Sigmoid colon (tissue), 7 donors: ENCODE measurements at places on chromosomes 5 and 9. TPM values are rescaled to one million over a fixed set of nuclear protein-coding genes. Genes with fewer than 3 reads are reported as not detected.

DNA sequence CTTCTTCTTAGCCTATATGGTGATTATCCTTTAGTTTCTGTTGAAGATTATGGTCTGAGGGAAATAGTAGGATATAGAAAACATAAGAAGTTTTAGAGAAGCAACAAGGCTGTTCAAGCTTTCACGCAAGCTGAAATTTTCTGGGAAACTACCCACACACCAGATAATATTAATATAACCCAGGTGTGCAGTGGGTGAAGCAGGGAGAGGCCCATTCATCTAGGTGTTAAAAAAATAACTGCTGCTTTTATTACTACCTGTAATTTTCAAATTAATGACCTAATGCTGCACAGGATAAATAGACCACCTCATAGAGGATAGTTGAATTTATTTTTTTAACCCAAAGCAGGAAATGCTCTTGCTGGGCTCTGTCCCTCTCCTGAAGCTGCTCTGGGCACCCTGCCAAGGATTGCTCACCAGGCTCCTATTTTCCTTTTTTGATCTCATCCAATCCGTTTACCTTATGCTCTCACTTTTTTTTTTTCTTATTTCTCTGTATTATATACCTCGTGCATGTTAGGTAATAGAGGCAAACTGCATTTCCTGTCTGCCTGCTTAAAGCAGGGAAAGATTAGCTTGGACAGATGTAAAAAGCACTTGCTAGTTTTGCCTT is 124.3 kb upstream of the SLC12A2 start:
- H3K4me1 ChIP-seq, result no peaks in the 10 kb centered on the region
- peak; percentile 83 for DNase-seq
- H3K27ac ChIP-seq, result peak overlapping the region; percentile 50
- no peak overlapping the region for H3K4me3 ChIP-seq

DNA sequence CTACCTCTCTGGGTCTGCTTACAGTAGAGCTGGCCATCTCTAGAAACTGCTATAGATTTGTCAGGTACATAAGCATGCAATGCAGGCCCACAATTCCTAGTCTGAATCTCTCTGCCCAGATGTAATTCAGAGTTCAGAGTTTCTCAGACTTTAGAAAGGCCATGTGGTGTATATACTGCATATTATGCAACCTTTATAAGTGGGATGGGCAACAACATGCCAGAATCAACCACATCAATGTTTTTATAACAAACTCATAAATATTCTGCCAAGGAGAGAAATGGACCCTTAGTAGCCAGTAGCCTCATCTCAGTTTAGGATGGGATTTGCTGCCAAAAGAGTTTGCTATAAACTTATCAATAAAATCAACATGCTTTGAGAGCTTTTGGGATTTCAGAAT is 78.8 kb downstream of the SLC1A1 start:
- H3K27me3 ChIP-seq, result no peaks in the 10 kb centered on the region
- H3K4me1 ChIP-seq, result peaks cover 22% of the 10 kb centered on the region
- no peaks in the 10 kb centered on the region for H3K36me3 ChIP-seq
- no peak overlapping the region for H3K4me3 ChIP-seq
- DNase-seq, result no peak

- no peaks in the 10 kb centered on the region for H3K27me3 ChIP-seq
- no peak overlapping the region for H3K4me3 ChIP-seq
- H3K4me1 ChIP-seq, result peaks cover 27% of the 10 kb centered on the region
Measured at GRCh38 chr5:72434056-72434780, 73.0 kb downstream of the ZNF366 start.

- no peaks in the 10 kb centered on the region for H3K4me1 ChIP-seq
- H3K4me3 ChIP-seq, result no peak overlapping the region
Measured at GRCh38 chr9:124262649-124262972, 4.9 kb downstream of the NEK6 start.

DNA sequence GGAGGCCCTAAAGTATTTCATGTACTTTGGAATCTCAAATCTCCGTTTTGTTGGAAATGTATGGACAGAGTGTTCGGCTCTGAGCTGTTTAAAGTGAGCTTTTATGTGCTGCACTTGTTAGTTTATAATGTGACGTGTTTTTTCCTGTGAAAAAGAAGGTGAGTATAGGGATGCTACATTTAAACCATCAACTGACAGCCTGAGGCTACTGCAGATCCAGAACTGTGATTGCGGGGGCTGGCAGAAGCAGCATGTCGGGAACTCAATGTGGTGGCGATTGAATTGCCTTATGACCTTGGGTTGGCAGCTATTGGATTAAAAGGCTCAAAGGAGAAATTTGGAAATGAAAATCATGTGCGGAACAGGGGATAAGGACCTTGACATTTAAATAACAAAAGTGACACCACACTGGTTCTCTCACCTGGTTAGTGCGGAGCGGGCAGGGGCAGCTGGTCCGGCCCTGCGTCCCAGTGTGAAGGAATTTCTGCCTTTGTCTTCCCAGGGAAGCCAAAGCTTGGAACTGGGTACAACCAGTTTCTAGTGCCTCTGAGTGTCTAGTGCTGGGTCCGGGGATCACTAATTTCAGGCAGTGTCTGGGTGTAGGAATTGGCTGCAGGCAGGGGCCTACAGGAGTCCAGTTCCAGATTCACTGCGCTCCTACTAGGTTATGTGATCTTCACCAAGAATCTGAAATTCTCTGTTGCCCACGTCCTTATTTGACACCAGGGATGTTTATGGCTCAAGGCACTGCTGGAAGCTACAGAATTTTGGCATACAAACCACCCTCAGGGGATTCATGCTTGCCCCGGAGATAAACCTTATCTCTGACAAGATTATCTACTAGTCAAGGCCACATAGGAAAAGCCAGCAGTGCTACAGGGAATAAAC is 120.7 kb upstream of the ERCC6L2 start:
- no peak overlapping the region for H3K27ac ChIP-seq
- H3K4me3 ChIP-seq, result no peak overlapping the region
- H3K4me1 ChIP-seq, result peaks cover 29% of the 10 kb centered on the region
- no peaks in the 10 kb centered on the region for H3K36me3 ChIP-seq

GRCh38 chr5:97636766-97637165 is 453.7 kb upstream of the RIOK2 start:
- no peaks in the 10 kb centered on the region for H3K27me3 ChIP-seq
- H3K27ac ChIP-seq, result no peak overlapping the region
- no peak overlapping the region for H3K4me3 ChIP-seq
- H3K36me3 ChIP-seq, result no peaks in the 10 kb centered on the region
- H3K4me1 ChIP-seq, result no peaks in the 10 kb centered on the region

DNA sequence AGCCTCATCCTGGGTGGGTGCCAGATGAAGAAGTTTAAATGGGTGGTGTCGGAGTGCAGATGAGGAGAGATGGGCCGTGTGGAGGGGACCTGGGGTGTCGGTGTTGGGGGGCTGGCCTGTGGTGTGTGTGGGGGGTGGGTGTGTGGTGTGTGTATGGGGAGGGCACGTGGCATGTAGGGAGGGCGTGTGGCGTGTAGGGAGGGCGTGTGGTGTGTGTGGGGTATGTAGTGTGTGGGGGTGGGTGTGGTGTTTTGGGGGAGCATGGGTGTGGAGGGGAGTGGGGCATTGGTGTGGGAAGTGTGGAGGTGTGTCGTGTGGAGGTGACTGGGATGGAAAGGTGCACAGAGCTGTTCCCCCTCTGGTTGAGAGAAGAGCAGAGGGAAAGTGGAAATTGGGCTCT is 34.5 kb downstream of the SLC46A2 start:
- no peaks in the 10 kb centered on the region for H3K27me3 ChIP-seq
- peaks cover 5% of the 10 kb centered on the region for H3K36me3 ChIP-seq
- no peak overlapping the region for H3K4me3 ChIP-seq
- no peak overlapping the region for H3K27ac ChIP-seq
- H3K4me1 ChIP-seq, result no peaks in the 10 kb centered on the region

ANKRD33B gene
- 2.7 TPM for total RNA-seq

WDR38 gene
- not detected for total RNA-seq
